IMR-90 (cell line): ENCODE measurements at places on chromosomes 16 and 17. TPM values are rescaled to one million over a fixed set of nuclear protein-coding genes. Genes with fewer than 3 reads are reported as not detected.
A peak's percentile ranks its signal among the peaks of the same experiment; 100 is the strongest.

GRCh38 chr17:561116-561515 is 153.5 kb downstream of the VPS53 start:
- peak; percentile 85 for DNase-seq

- no peak for DNase-seq
Observed at GRCh38 chr16:85113168-85113733, 979 bp upstream of the CIBAR2 start.

GRCh38 chr17:62725791-62726249 is 82.3 kb downstream of the MARCHF10 start:
- DNase-seq: peak; percentile 64

GRCh38 chr16:28131743-28132393 is 68.4 kb upstream of the GSG1L start:
- DNase-seq: no peak

DNA sequence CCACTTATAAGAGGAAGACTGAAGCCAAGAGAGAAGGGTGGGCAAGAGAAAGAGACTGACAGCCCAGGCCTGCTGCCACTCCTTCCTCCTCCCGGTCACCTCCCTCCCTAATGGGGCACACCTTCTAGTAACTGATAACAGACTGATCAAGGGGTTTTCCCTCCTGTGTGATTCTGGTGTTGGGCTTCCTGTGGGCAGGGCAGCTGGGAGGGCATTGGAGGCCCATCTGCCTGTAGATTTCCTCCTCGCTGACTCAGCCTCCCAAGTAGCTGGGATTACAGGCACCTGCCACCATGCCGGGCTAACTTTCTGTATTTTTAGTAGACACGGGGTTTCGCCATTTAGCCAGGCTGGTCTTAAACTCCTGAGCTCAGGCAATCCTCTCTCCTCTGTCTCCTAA is 16.2 kb downstream of the CA4 start:
- DNase-seq: no peak

DNA sequence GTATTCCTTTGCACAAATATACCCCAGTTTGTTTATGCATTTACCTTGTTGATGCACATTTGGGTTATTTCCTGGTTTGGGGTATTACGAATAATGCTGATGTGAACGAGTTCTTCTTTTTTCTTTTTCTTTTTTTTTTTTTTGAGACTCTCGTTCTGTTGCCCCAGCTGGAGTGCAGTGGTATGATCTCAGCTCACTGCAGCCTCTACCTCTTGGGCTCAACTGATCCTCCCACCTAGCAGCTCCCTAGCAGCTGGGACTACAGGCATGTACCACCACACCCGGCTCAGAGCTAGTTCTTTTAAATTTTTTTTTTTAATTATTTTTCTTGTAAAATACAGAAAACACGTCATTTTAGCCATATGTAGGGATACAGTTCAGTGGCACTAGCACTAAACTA is 14.1 kb downstream of the RAB40C start:
- no peak for DNase-seq

DNA sequence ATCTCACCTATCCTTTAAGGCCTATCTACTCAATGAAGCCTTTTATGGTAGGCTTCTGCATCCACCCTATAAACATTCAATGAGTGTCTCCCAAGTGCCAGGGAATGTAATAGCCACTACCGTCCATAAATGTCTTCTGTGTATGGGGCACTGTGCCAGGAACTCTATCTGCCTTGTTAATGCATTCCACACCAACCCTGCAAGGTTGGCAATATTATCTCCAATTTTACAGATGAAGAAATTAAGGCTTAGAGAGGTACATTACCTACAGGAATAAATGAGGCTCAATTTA is 20.0 kb downstream of the MAP3K14 start:
- no peak for DNase-seq

- DNase-seq: peak; percentile 7
Observed at GRCh38 chr16:78675312-78675711, 575.9 kb downstream of the WWOX start.

DNA sequence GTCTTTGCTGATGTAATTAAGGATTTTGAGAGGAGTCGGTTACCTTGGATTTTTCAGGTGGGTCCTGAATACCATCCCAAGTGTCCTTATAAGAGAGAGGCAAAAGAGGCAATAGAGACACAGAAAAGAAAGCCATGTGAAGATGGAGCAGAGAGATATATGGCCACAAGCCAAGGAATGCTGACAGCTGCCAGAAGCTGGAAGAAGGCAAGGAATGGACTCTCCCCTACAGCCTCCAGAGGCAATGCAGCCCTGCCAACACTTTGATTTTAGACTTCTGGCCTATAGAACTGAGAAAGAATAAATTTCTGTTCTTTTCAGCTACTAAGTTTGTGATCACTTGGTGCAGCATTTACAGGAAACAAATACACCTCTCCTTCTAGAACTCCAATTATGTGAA is 8.2 kb upstream of the RNFT1 start:
- peak; percentile 9 for DNase-seq

GRCh38 chr17:4609761-4610160 is 25.4 kb downstream of the SMTNL2 start:
- DNase-seq: no peak

- DNase-seq: no peak
Observed at GRCh38 chr17:72287586-72287985, 166.8 kb downstream of the SOX9 start.

DNA sequence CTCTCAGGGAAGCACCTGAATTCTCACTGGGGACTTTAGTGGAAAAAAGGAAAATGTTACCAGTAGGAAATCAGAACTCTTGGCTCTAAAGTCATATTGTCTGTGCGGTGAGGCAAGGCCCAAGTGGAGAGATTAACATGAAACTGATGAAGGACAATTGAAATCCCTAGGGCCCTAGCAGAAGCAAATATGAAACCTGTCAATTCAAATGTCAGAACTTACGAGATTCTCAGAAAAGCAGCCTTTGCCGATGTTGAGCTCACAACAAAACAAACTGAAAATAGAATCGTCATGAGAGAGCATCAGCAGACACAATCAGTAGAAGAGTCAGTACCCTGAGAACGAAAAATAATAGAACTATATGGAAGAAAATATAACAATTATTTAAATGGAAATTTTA is 108.8 kb downstream of the ELAC2 start:
- DNase-seq: no peak

DNA sequence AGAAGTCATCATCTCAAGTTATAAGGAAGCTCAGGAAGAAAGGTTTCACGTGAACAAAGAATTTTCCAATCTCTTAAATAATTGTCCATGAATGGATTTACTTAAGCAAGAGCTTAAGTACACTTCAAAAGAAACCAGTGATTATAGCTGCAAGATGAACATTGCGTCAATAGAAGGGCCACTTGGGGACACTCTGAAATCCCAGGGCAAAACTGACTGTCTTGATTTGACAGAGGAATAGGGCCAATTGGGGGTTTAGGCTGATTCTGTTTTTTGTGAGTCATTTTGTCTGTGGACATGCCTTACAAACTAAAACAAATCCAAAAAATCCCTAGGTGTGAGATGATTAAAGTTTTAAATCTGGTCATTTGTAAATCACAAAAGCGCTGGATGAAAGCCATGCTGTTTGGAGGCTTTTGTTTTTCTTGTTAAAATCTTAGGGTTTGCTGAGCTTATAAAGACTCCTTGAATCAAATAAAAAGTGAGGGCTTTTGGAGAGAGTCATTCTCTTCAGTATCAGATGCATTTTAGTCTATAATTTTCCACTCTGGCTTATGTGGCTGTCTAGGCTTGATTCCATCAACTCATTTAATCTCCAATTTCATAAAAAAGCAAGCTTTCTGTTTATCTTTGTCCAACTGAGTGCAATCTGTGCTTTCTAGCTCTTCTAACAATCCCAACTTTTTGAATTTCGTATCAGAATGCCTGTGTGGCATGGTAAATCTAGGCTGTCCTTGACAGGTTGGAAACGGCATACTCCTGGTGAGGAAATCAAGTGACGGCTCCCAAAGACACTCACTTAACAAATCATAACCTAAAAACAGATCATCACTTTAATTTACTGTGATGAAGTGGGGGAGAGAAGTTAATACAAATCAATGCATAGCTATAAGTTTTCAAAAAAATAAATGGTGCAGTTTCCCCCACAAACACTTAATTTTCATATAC is 98.2 kb upstream of the SOX9 start:
- no peak for DNase-seq

DNA sequence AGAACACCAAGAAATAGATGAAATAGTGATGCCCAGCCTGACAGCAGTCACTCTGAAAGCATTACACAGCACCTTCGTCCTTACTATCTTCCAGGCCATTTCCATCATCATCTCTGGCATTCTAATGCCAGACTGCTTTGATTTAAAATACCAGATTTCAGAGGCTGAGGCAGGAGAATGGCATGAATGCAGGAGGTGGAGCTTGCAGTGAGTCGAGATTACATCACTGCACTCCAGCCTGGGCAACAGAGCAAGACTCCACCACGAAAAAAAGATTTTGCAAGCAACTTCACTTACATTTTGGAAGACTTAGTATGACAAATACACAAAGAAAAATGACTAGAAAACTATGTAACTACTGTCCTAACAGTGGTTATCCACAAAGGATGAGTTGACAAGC is 244.0 kb downstream of the CPPED1 start:
- DNase-seq: peak; percentile 17

DNA sequence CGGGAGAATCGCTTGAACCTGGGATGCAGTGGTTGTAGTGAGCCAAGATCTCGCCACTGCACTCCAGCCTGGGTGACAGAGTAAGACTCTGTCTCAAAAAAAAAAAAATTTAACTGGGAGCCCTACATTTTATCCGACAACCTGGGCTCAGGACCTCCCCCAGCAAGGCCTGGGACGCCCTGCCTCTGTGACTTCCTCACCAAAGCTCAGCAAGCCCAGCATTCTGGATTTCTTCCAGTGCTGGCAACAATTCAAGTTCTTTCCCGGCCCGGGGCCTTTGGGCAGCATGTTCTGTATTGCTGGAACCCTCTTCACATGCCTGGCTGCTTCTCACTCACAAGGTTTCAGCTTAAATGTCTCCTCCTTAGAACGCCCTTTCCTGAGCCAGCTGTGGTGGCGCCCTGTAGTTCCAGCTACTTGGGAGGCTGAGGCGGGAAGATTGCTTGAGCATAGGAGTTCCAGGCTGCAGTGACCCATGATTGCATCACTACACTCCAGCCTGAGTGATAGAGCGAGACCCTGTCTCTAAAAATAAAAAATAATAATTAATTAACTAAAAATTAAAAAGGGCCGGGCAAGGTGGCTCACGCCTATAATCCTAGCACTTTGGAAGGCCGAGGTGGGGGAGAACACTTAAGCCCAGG is 15.9 kb upstream of the MEIOB start:
- no peak for DNase-seq

DNA sequence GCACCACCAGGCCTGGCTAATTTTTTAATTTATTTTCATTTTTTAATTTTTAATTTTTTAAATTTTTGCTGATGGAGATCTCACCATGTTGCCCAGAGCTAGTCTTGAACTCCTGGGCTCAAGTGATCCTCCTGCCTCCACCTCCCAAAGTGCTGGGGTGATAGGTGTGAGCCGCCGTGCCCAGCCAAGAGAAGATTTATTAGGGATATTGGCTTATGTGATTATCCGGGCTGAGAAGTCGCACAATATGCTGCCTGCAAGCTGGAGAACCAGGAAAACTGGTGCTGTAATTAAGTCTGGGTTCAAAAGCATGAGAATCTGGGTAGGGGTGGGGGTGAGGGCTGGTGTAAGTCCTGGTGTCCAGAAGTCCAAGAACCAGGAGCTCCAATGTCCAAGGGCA is 2.5 kb upstream of the C16orf90 start:
- DNase-seq: no peak

DNA sequence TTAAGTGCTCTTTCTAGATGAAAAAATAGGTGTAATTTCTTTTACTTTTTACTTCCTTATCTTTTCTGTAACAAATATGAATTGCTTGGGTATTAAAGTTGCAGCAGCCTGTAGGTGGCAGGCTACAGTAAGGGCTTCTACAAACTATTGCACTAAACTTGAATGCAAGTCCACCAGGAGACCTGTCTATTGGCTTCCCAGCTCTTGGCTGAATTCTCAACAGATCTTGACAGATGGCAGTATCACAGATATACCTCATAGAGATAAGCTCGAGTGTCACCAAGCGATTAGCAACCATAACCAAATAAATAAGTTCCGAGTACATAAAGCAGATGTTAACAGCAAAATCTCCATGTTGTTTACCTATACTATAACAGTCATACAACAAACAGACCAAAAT is 5.9 kb downstream of the BBS2 start:
- peak; percentile 74 for DNase-seq

GRCh38 chr16:2082171-2082982 is 34.6 kb downstream of the TSC2 start:
- DNase-seq: peak; percentile 41

GRCh38 chr17:56289321-56289720 is 136.0 kb downstream of the ANKFN1 start:
- DNase-seq: no peak

GRCh38 chr17:48634493-48635208 is 8.5 kb upstream of the HOXB9 start:
- DNase-seq: no peak

DNA sequence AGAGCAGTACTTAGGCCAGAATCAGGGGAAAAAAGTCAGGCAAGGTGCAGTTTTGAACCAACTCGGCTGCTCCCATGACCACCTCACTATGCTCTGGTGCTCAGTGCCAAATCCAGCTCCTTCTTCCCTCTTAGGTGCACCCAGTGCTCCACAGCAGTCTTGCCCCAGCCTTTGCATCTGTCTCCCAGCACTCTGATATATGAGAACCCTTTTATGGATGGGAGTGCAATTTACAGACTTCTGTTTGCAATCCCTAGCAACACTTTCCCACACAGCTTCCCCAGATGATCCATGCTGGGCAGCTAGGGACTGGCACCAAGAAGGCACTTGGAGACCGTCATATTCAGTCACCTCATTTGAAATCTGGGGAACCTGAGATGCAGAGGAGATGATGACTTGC is 267.9 kb upstream of the CCL2 start:
- DNase-seq: no peak

TLCD1 gene
- polyA plus RNA-seq: 8.7 and 9.3 TPM in 2 replicates

KLHL10 gene
- polyA plus RNA-seq: 0.07 TPM in 1 of 2 replicates, not detected in the other

HSF5 gene
- polyA plus RNA-seq: not detected in 2 replicates

TEX14 gene
- not detected in 2 replicates for polyA plus RNA-seq

CSH2 gene
- not detected in 2 replicates for polyA plus RNA-seq

SDK2 gene
- polyA plus RNA-seq: 0.03 TPM in 2 replicates

CMTM1 gene
- polyA plus RNA-seq: 1.8 and 2.1 TPM in 2 replicates

CISD3 gene
- 14.1 and 20.3 TPM in 2 replicates for polyA plus RNA-seq

PLA2G10 gene
- polyA plus RNA-seq: not detected in 2 replicates

ABCC6 gene
- polyA plus RNA-seq: 1.3 and 1.5 TPM in 2 replicates
